Kasumi-1 (cell line): ENCODE measurements at places on chromosomes 6 and 20.
A peak's percentile ranks its signal among the peaks of the same experiment; 100 is the strongest.

DNA sequence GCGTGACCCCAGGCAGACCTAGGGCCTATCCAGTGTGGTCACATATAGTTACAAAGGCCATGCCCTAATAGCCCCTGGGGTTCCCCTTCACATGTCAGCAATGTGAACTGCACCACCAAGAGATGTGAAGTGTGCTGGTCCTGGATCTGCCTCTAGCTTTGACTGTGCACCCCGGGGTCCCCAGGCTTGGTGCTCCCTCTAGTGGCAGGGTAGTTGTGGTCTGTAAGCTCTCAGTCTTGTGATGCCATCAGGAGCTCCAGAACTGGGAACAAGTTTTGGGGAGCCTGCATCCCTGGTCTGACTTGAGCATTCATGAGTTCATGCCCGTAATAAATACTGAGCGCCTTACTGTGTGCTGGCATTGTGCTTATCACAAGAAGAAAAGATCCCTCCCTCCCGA is 143.4 kb downstream of the DHX35 start:
- DNase-seq: peak; percentile 37

DNA sequence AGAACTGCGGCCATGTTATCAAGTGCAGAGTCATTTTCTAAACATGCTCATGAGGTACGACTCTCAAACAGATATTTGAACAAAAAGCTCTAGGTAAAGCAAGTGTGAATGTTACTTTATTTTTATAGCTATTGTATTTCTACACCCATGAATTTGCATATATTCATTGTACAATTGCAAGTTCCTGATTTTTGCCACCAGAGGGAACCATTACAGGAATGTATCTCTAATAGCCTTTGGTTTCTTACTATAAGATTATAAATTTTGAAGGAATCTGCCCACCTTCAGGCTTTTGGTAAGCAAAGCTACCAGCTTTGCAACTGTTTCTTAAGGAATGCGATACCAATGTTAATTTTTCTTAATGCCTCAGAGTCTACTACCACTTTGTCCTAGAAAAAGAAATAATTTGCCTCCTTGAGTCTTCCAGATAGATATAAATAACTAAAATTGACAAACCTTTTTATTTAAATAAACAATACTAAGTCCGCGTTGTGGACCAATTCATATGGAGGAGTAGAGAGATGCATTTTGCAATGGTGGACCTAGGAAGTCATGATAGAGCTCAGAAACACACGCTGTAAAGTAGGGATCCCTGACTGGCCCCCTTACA is 125.4 kb upstream of the SAMD5 start:
- DNase-seq: peak; percentile 61

- no peak for DNase-seq
These were observed 343.4 kb downstream of the TBC1D32 start for GRCh38 chr6:120990866-120991265.

- DNase-seq: no peak
These were observed 71.4 kb downstream of the FOXA2 start for GRCh38 chr20:22512911-22513489.

DNA sequence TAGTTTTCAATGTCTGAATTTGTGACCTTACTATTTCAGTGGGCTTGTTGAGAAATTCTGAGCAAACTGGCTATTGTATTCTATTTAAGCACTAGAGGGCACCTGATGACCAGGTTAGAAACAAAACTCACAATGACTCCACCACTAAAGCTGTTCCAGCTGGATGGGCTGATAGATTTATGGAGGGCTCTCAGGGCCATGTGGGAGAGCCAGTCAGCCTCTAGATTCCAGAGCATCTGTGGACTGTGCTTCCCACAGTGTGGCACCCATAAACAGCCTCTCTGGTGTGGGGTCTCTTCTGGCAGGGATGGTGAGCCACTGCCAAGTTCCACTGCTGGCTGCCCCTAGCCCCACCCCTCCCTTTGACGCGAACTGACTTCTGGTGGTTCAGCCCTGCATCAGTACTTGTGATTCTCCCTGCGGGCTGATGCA is 29.2 kb downstream of the C6orf58 start:
- DNase-seq: peak; percentile 62

DNA sequence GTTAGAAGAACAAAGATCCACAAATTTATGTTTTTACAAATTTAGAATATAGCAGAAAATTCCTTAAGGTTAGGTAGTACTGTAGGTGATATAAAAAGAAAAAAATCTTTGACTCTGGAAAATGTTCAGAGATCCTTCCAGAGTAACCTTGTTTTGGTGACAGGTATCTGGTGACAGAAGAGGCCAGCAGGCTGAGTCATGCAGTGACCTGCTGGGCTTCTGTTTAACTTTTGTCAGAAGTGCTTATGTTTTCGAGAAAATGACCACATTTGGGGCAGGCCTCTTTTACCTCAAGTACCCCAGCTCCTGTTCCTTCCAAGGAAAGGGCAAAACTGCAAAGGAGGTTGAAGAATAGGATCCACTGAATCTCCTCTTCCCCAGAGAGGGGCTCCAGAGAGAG is 10.5 kb upstream of the CLDN20 start:
- no peak for DNase-seq

- DNase-seq: no peak
These were observed 183.7 kb downstream of the MBOAT1 start for GRCh38 chr6:20028562-20028961.

GRCh38 chr6:150686566-150686965 is 86.9 kb downstream of the PLEKHG1 start:
- no peak for DNase-seq

DNA sequence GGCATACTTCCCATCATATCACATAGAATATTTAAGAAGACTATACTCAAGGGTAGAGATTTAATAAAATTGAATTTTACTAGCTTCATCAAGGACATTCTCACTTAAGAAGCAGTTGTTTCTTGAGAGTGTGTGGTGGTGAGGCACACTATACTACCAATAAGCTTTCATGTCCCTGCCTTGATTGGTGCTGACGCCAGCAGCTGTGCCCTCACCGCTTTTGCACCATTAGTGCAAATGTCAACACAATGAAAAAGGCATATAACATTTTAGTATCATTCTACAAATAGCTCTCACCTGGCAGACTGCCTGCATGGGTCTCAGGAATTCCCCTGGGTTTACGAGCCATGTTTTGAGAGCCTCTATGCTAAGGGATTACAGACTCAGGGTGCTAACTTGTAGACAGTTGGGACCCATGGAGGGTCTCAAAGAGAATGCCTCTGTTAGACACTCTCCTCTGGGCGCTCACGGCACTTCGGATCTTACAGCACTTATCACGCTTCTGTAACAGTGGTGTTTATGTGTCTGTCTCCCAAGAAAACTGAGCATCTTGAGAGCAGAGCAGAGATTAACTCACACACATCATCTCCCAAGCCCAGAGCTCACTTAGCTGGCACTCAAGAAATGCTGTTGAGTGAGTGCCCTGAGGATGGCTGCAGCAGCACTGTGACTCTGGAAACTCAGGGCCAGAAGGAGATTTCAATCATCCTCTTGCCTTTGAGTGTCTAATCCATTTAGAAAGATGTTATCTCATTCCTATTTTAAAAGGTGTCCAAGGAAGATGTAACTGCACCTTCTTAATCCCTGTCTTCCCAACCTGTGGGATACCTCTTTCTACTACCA is 143.3 kb upstream of the GPR6 start:
- no peak for DNase-seq

GRCh38 chr6:91634791-91635190 is 1047.9 kb upstream of the MAP3K7 start:
- DNase-seq: no peak

- DNase-seq: no peak
These were observed 129.1 kb downstream of the TNFRSF21 start for GRCh38 chr6:47180633-47181032.

DNA sequence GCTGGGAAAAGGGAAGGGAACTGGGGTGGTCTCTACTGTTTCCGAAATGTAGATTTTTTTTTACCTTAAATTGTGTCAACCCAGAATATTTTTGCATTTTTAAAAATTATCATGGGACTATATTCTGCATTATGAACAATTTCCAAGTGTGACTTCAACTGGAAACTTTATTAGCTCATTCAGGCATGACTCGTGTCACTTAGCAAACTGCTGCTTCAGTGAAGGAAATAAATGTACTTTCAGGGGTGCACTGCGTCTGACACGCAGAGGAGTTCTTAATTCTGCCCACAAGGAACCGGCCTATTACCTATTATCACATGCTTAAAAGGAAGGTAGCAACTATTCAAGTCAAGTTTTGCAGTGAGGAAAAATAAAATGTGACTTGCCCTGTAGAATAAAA is 291.3 kb upstream of the PRDM1 start:
- no peak for DNase-seq
